ENCODE measurements at places on chromosomes 16 and 17. TPM values are rescaled to one million over a fixed set of nuclear protein-coding genes. Genes with fewer than 3 reads are reported as not detected.

DNA sequence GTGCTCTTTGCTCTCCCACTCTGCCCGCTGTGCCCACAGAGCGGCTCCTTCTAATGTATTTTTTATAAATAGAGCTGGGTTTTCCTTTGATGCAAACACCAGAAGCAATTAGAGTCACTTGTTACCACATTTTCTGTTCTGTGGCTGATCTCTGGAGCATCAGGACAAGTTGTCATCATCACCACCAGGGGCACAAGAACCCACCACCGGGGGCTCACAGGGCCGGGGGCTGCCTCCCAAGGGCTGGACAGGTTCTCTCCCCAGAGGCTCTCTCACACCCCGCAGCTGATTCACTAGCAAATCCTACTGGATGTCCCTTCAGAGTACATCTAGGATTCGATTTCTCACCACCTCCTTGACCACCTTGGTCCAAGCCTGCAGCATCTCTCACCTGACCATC lies 18.5 kb downstream of the C16orf82 start:
- DNase-seq = no peak

DNA sequence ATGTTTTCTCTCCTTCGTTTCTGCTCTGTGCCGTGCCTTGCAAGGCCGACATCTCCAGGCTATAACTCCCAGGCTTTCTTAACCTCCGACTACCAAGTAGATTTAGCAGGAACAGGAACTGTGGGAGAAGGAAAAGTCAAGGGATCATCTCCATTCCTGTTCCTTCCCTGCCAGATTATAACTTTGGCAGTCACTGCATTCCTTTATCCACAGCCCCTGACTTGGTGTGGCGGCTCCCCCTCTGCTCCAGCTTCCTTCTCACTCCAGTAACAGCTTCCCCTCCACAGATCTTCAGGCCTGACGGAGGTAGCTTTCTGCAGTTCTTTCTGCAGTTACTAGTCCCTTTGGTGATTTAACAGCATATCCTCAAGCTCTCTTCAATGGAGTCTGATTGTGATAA lies 234.6 kb upstream of the MON1B start:
- no peak for DNase-seq

DNA sequence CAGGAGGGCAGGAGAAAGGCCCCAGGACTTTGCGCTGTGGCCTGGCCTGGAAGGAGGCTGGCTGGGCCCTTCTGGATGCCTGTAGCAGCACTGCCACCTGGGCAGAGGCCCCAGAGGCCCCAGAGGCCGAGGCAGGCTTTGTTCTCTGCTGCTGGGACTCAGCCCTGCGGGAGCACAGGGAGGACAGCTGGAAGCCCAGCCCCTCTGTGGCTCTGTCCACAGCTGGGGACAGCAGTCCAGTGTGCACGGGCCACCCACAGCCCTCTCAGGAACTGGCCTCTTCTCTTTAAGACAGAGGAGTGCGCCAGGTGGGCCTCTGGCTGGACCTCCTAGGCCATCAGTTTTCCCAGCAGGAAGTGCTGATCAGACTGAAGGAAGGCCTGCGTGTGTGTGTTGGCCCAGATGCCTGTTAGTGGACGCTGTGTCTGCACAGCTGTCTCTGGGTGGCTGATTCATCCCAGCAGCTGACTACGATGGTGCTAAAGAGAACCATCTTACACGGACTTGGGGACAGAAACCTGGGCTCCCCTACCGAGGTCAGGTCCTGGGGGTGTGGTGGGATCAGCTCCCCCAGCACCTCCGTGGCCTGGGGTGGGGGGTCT lies 26.9 kb upstream of the ZNF750 start:
- peak; percentile 73 for DNase-seq

GRCh38 chr17:80360396-80360795 lies 54.6 kb upstream of the ENDOV start:
- peak; percentile 41 for DNase-seq

PMP22 gene
- 113 TPM for total RNA-seq

- no peak for DNase-seq
These were observed 486 bp downstream of the SYT17 start for GRCh38 chr16:19168371-19169081.

TSPAN10 gene
- 0.29 TPM for total RNA-seq

- DNase-seq = no peak
These were observed 2.4 kb downstream of the PRSS22 start for GRCh38 chr16:2855536-2855935.
